NCI-H1048 (cell line): ENCODE measurements at places on chromosomes 13 and 19.

- DNase-seq = no peak
Measured at GRCh38 chr19:47792616-47793015, 11.7 kb downstream of the TPRX1 start.

- no peak for DNase-seq
Measured at GRCh38 chr13:105783261-105783660, 752.2 kb downstream of the EFNB2 start.

DNA sequence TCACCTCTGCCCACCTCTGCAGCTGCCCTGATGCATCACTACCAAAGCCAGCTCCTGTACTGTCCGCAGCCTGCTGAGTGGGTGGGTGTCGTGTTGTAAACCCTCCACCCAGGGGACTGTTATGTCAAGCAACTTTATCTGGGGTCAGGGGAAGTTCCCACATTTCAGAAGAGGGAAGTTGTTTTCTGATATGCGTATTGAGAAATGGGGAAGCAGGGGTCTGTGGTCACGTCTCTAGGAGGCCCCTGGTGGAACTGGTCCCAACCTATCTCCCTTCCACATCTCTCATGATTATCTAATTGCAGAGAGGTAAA is 31.2 kb downstream of the CLEC17A start:
- no peak for DNase-seq

- no peak for DNase-seq
Measured at GRCh38 chr13:75544681-75545330, 4.8 kb upstream of the UCHL3 start.

DNA sequence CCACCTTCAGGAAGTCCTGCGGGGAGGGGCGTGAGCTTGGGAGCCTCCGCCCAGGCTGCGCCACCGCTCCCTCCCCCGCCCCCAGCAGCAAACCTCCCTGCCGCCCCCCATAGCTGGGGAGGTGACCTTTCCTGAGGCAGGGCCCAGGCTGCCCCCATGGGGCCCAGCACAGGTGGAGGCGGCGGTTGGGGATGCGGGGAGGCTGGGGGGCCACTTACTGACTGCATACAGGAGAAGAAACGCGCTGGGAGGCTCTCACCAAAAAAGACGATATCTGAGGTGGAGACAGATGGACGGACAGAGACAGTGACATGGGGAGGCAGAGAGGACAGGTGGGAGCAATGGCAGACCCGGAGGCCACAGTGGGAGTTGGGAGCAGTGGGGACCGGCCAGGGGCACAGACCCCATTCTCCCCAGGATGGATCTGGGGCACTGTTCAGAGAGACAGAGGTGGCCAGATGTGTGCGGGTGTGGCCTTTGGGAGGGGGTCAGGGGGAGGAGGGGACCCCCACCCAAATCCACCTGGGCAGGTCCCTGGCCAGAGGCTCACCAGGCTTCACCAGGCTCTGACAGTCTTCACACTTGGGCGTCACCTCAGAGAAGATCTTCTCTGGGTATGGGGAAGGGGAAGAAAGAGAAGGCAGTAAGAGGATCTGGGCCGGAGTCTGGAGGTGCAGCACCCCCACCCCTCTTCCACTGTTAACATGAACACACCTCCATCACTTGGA is 3.0 kb upstream of the RINL start:
- DNase-seq = no peak

GRCh38 chr13:101025925-101026324 is 351.3 kb upstream of the TMTC4 start:
- no peak for DNase-seq
